ENCODE measurements at places on chromosomes 3 and 15.

GRCh38 chr3:5344707-5345106 lies 157.2 kb downstream of the EDEM1 start:
- DNase-seq: no peak

DNA sequence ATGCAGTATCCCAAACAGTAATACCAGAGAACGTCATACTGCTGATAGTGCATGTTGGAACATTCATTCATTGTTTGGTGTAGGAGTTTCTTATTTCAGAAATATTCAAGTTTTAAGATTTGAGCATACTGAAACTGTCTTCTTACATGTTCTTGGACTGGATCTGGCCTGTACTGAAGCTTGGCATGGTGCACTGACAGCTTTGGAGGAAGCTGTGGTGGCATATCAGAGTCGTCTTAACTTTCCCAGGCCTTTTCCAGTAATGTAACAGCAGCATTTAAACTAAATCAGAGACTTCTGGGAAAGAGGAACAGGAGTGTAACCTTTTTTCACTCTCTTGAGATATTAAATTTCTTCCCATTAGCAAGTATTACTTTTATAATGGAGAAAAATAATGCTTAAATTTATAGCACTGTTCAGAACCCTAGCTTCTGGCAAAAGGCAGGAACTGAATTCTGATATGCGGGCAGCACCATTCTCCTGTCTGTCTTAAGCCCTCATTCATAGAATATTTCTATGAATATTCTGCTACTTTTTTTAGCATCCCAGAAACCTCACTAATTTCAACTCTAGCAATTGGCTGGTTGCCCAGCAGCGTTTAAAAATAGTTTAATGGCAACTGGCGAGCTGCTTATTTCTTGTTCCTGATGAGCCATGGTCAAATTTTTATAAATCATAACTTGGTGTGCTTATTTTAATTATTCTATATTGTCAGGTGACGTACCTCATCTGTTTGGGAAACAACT lies 31.1 kb downstream of the DNAJC13 start:
- DNase-seq: peak; percentile 70

GRCh38 chr3:184443364-184443763 lies 63.5 kb downstream of the CHRD start:
- no peak for DNase-seq

DNA sequence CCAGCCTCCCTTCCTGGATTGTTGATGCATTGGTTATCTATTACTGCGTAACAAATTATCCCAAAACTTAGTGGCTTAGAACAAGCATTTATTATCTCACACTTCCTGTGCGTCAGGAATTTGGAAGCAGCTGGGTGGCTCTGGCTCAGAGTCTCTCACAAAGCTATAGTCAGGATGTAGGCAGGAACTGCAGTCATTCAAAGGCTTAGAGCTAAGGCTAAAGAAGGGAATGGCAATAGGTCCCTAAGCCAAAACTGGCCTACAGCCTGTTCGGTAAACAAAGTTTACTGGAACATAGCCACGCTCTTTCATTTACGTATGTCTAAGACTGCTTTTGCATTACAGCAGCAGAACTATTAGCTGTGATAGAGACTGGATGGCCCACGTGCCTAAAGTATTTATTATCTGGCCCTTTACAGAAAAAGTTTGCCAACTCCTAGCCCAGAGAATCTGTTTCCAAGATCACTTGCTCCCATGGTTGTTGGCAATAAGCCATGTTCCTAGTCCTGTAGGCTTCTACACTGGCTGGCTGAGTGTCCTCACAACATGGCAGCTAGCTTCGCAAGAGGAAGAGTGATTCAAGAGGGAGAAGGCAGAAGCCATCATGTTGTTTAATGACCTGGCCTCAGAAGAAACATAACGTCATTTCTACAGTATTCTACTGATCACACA lies 132.4 kb downstream of the SNRK start:
- no peak for DNase-seq

- DNase-seq: no peak
Observed at GRCh38 chr3:112137781-112138180, 4.7 kb upstream of the GCSAM start.

DNA sequence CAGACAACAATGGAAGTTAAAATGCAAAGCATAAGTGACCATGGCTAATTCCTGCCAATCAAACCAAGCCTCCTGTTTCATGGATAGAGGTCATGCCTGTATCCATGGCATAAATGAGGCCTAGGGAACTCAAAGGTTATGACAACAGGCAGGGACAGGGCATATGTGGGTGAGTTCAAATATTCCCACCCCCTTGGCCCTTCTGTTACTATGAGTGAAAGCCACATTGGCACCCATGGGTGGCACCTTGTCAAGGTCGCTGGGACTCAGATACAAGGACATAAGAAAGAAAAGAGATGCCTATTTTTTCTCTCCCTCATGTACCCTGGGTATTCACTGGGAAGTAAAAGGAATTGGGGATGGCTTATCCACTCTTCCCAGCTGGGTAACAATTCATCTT lies 25.3 kb upstream of the TMEM45A start:
- no peak for DNase-seq

GRCh38 chr15:38163658-38164057 lies 89.0 kb upstream of the SPRED1 start:
- no peak for DNase-seq

- no peak for DNase-seq
Observed at GRCh38 chr3:10648181-10648580, 142.8 kb upstream of the ATP2B2 start.

- no peak for DNase-seq
Observed at GRCh38 chr3:134214239-134214638, 36.4 kb downstream of the RYK start.

- no peak for DNase-seq
Observed at GRCh38 chr15:33298631-33299030, 12.1 kb upstream of the RYR3 start.

Measured in tibial nerve (tissue), 4 donors.